GOT3 (cell line): ENCODE measurements at places on chromosomes 11 and 22.

DNA sequence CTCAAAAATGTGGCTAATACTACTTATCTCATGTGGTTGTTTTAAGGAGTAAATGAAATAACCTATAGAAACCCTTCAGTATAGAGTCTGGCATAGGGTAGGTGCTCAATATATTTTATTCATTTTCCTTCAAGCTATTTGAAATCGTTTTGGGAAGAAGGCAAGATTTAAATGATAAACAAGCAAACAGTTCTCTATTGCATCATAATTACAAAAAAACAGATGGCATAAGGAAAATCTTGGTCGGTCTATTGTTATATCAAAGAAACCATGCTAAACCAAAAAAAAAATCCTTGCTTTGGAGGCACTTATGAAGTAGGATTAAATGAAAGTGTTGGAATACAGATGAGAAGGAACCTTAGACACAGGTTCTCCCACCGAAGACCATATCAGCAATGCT, 4.7 kb downstream of the ZNF202 start:
- no peak for DNase-seq

GRCh38 chr11:125939081-125939521, 6.7 kb upstream of the VSIG10L2 start:
- DNase-seq, result no peak

GRCh38 chr11:17593466-17594245, 46.6 kb downstream of the OTOG start:
- no peak for DNase-seq

DNA sequence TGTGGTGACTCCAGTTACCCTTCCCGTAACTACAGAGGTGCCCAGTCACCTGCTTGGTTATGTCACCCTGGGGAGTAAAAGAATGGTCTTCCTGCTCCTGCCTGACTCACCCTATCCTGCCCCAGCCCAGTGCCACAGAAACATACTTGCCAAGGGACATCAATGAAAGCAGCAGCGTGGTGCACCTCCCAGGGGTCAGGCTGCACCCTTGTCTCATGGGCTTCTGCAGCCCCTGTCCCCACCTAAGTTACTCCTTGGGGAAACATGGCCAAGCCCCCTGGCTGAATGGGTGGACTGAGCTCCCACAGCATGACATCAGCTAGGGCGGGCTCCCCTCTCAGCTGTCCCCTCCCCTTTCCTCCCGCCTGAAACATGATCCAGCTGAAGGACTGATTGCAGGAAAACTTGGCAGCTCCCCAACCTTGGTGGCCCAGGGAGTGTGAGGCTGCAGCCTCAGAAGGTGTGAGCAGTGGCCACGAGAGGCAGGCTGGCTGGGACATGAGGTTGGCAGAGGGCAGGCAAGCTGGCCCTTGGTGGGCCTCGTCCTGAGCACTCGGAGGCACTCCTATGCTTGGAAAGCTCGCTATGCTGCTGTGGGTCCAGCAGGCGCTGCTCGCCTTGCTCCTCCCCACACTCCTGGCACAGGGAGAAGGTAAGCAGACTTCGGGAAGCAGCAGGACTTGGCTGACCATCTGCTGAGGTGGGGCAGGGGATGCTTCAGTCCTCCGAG, at the start of gene HTR3A:
TSS of gene HTR3A (plus strand) at position 368 of the 730 bp plus-strand sequence. CDS start at position 586, 218 bp downstream.
- DNase-seq, result no peak

DNA sequence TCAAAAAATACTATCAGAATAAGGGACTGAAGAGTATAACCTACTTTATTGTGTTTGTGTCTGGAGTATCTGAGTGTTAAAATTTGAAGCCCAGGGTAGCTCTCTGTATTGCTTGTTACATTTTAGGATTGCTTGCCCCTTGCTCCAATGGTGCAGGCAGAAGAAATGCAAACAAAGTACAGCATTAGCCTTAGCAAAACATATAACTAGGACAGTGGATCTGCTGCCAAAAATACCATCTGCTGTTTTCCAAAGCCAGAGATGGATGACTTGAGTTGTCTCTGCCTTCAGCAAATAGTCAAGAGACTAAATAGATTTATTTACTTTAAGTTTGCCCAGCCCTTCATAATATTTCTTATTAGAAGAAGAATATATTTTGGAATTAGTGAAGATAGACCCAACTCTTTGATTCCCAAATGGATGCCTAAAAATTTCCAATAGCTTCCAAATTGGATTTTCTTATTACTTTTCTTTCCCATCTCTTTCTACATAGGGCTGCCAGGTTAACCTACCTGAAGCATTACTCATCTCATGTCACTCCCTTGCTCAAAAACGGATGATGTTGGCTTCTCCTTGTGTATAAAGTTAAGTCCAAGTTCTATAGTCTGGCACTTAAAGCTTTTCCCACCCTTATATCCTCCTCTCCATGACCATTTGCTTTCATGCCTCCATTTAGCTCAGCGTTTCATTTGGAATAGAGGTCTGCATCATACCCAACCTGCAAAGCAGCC, 66.3 kb downstream of the LDLRAD3 start:
- no peak for DNase-seq

DNA sequence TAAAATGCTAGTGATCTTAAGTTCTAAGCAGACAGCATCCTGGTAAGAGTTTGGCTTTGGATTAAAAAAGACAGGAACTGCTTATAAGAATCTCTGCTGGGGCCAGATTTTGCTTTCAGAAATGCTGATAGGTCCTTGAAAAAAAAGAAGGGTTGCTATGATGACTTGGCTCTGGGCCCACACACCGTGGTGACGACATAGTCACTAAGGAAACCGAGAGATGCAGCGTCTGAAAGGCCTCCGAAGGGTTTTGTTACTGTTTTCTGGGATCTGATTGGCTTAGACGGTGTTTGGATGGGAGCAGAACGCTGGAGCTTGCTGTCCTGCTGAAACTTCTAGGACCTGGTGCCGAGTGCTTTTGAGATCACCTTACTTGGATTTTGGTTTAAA, 8.4 kb downstream of the FAM118A start:
- peak; percentile 52 for DNase-seq

GRCh38 chr11:134261626-134262488, 8.5 kb downstream of the ACAD8 start:
- DNase-seq, result no peak

- DNase-seq, result no peak
Measured at GRCh38 chr11:11960687-11961086, 47.7 kb downstream of the DKK3 start.

GRCh38 chr11:119928047-119928446, 199.0 kb upstream of the NECTIN1 start:
- DNase-seq, result no peak

DNA sequence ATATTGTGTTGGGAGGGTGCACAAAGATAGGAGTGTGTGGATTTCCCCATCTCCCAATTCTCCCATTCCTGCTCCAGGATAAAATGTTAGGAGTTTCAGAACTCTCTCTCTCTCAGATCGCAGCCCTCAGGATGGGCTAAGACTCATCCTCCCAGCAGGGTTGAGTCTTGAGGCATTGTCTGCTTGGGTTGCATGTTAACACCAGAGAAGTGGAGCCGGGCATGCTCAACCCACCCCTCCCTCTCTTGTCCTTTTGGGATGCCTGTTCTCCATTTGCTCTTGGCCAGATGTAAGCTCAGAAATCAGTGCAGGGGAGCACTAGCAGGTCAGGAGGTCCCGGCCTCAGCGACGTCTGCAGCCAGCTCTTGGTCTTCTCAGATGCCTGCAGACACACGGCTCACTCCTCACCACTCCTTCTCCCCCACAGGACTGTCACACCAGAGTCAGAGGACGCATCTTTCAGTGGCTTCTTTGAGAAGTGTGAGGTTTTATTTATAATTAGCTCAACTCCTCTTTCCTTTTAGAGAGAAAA, 1456.5 kb downstream of the TBC1D22A start:
- no peak for DNase-seq

DNA sequence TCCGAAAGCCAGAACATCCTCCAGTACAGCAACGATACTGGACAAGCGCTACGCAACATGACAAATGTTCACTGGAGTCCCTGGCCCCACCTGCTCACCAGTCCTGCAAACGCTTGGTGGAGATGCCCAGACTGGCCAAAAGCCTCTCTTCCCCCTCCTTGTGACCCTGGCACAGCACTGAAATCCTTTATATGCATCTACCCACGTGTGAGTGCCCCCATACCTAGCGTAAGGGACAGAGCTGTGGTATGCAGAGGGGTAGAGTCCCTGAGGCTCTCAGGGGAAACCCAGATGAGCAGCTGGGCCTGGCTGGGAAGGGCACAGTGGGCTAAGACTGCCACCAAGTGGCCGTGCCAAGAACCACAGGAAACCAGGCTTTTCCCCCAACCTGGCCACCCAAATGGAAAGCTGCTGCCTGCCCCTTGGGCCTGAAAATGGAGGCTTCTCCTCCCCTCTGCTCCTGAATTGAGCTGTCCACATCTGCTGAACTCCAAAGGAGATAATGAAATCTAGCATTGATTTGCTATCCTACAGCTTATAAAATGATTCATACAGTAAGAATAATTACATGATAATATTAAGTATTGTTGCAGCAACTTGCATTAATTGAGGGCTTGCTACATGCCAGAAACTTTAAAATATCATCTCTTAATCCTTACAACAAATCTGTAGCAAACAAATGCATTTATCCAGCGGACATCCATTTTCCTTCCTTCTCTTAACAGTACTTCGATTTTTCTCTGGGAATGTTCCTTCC, 24.8 kb upstream of the TTC12 start:
- no peak for DNase-seq

GRCh38 chr11:18723991-18724390, 2.0 kb downstream of the IGSF22 start:
- DNase-seq, result no peak

DNA sequence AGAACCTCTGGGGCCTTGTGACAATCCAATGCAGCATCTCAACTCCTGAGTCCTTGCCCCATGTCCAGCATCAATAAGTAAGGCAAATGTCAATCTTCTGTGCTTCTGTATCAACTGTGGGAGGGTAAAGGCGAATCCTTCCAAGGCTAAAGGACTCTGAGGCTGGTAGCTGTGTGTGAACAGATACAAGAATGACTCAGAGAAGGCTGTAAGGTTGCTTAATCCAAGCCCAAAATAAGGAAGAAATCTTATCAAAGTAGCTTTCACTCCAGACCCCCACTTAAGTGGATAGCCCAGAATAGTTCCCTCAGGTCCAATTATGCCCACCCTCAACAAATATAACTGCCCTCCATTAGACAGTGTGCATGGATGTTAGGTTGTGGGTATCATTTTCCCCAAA, 28.1 kb upstream of the SCGB1A1 start:
- DNase-seq, result no peak

DNA sequence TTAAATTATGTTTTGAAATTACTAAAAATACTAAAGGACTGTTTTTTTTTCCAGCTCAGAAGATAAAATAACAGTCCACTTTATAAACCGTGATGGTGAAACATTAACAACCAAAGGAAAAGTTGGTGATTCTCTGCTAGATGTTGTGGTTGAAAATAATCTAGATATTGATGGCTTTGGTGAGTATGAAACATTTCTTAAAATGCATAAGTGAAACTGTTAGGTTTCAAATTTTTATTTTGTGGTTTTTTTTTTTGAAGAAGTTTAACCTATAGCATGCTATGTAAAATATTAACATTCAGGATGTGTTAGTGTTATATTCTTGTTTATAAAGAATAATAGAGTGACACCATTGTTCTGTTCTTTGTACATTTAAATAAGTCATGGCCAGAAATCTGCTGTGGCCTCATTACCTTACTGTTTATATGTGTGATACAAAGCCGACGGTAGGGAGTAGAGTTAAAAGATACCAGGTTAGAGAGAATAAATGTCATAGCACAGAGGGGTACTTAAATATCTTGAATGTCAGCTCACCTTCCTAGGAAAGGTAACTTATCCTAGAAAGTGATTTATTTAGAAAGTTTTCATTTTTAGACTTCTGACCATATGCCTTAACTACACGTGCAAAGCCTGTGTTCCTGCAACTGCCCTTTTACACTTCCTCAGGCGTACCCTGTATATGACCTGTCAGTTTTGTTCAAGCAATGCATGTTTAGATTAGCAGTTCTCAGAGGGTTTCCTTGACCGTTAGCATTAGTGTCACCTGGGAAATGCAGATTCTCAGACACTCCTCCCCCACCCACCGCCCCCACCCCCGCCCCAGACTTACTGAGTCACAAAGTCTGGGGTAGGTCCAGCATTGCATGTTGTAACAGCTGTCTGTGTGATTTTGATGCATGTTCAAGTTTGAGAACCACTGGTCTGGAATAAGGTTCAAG, 6.3 kb downstream of the FDX1 start:
- DNase-seq, result no peak

DNA sequence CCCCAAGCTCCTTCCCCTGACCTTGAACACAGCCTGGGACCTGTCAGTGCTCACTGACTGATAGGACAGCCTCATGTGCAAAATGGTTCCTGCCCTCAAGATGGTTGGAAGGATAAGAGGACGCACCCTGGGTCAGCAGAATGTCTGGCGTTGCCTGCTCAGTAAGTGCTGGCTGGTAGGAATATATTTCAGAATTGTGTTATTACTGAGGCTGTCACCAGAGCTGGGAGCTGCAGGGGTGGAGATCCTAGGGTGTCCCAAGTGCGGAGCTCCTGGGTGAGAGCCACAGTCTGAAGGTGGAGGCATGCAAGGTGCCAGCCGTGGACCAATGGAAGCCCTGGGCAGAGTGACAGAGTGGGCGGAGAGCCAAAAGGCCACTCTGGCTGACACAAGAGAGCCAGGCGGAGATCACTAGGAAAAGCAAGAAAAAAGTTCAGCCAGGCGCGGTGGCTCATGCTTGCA, 1.0 kb upstream of the SEC14L4 start:
- DNase-seq, result no peak
